ENCODE measurements at places on chromosomes 2 and 18. TPM values are rescaled to one million over a fixed set of nuclear protein-coding genes. Genes with fewer than 3 reads are reported as not detected.

SERPINB11 gene
- not detected for total RNA-seq

NEUROD1 gene
- total RNA-seq, result not detected

C2orf66 gene
- total RNA-seq, result 0.13 TPM

STAT4 gene
- total RNA-seq, result 21.4 TPM

CHST9 gene
- total RNA-seq, result not detected

TCF23 gene
- under 0.01 TPM for total RNA-seq

ACMSD gene
- not detected for total RNA-seq

NEU2 gene
- total RNA-seq, result not detected

POTEJ gene
- not detected for total RNA-seq

RTN4 gene
- 319 TPM for total RNA-seq

HRH4 gene
- total RNA-seq, result 0.11 TPM

SLC4A1AP gene
- 31.8 TPM for total RNA-seq

SERPINB12 gene
- total RNA-seq, result not detected

LIMS1 gene
- total RNA-seq, result 86.2 TPM

TSPYL6 gene
- total RNA-seq, result under 0.01 TPM

HTR2B gene
- total RNA-seq, result 1.2 TPM

SAG gene
- not detected for total RNA-seq

SMYD5 gene
- 19.3 TPM for total RNA-seq

FAM228A gene
- 0.43 TPM for total RNA-seq

ITPRIPL1 gene
- total RNA-seq, result 2.6 TPM

MMADHC gene
- total RNA-seq, result 186 TPM

CCDC150 gene
- 4.3 TPM for total RNA-seq

CPLX4 gene
- not detected for total RNA-seq

PROKR1 gene
- total RNA-seq, result 0.11 TPM

MEP1B gene
- not detected for total RNA-seq

PJVK gene
- 2.2 TPM for total RNA-seq

CD8B2 gene
- 0.13 TPM for total RNA-seq

ARMC9 gene
- total RNA-seq, result 53.9 TPM

Measured in articular chondrocyte of knee joint (primary cell).